ENCODE measurements at places on chromosomes 13 and 19.

DNA sequence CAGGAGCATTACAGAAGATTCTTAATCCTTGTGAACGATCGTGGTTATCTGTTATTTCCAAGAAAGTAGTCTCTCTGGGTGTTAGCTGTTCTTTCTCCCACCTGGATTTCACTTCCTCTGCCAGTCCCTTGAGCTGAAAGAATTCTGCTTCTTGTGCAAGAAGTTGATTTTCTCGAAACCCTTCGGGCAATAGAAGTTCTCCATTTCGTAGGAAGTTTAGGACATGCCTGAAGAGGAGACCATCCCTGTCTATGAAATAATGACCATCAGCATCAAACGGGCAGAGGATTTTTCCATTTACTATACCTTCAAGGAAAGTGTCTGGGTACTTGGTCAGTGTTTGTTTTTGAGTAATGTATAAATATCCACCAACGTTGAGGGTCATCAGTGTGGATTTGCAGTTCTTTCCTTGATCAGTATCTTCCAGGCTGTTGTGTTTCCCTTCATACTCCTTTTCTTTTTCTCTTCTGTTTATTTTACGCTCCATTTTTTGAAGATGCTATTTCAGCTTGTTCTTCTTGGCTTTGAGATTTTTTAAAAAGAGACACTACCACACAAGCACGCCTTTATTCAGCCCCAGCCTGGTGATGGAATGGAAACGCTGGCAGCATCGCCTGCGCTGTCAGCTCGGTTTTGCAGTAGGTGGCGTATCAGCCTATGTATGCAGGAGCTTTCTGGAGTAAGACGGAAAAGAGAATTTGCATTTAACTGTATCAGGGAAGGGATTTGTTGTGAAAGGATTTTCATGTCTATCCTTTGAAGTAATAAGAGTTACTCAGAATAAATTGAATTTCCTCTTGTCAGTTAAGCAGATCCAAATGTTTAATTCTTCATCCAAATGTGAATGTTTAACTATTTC lies 6.5 kb downstream of the KCTD4 start:
- no peak for DNase-seq

DNA sequence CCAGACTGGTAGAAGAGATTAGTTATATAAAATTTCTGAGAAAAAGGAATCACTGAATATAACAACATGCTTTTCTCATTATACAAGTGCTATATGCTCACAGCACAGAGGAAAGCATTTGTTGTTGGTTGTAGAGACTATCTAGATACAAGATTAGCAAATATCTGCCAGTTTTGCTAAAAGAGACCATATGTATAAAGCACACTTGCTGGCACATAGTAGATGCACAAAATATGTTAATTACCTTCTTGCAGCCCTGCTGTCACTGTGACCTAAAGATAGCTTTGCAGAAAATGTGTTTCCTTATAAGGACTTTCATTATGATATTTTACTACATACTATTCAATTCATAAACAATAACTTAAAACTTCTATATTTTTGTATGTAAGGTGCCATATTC lies 755.1 kb downstream of the PCDH9 start:
- no peak for DNase-seq

- DNase-seq = no peak
These were observed 390.7 kb downstream of the DLEU7 start for GRCh38 chr13:50452756-50453155.

- DNase-seq = peak; percentile 35
These were observed 15.7 kb downstream of the RANBP3 start for GRCh38 chr19:5961969-5962945.

Data from NCI-H1930 (cell line).